Activated naive CD4-positive, alpha-beta T cell treated with anti-CD3 and anti-CD28 coated beads for 36 hours (primary cell): ENCODE measurements at places on chromosomes 3 and 15. TPM values are rescaled to one million over a fixed set of nuclear protein-coding genes. Genes with fewer than 3 reads are reported as not detected.
A peak's percentile ranks its signal among the peaks of the same experiment; 100 is the strongest.

- DNase-seq: no peak
These were observed 59.2 kb downstream of the PPM1L start for GRCh38 chr3:160815280-160815679.

- no peak for DNase-seq
These were observed 55.7 kb downstream of the IQSEC1 start for GRCh38 chr3:13017361-13018042.

DNA sequence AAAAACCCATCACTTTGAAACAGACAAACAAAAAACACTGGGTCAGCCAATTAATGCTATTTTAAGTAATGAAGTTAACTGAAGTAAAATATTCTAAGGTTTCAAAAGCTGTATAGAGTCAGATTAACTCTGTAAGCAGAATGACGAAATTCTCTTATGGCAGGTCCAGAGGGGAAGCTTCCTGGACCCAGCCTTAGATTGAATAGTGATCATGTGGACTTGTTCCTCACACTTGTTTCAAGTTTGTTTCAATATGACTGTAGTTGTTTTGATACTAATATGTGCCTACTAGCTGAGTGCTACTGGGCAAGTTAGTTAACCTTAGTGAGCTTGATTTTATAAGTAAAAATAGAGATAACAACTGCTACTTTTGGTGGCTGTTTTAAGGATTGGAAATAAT, 32.6 kb downstream of the PLS1 start:
- no peak for DNase-seq

DNA sequence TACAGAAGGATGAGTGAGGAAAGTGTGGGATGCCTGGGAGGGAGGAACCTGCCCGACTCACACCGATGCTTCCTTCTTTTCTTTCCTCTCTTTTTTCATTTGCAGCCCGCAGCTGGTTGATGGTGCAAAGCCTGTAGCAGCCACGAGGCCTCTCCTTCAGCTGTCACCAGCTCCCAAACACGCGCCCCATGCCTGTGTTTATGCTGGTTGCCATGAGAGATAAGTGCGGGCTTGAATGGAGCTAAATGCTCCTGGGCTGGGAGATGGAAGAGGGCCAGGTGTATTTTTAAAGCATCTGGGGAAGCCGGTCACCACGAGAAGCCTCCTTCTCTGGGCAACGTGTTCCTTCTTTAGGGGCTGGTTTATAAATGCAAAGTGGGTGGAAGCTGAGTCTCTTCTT, 9.3 kb downstream of the COLQ start:
- no peak for DNase-seq

DNA sequence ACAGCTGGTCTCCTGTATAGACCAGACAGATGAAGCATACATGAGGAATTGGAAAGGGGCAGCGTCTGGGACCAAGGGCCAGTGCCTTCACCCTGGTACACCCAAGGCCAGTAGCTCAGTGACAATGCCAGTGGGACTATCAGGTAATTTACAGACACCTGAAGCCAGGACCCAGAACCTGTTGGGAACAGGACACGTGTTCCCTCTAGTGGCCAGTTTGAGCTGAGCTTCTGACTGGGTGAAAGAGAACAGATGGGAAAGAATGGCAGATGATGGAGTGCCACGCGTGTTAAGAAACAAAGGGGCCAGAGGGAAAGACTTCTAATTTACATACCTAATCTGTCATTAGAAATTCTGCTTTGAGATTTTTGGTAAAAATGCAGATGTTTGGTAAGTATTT, 5.1 kb upstream of the SLC25A38 start:
- DNase-seq: peak; percentile 78

GRCh38 chr15:69275074-69275670, 23.5 kb upstream of the PAQR5 start:
- DNase-seq: no peak

DNA sequence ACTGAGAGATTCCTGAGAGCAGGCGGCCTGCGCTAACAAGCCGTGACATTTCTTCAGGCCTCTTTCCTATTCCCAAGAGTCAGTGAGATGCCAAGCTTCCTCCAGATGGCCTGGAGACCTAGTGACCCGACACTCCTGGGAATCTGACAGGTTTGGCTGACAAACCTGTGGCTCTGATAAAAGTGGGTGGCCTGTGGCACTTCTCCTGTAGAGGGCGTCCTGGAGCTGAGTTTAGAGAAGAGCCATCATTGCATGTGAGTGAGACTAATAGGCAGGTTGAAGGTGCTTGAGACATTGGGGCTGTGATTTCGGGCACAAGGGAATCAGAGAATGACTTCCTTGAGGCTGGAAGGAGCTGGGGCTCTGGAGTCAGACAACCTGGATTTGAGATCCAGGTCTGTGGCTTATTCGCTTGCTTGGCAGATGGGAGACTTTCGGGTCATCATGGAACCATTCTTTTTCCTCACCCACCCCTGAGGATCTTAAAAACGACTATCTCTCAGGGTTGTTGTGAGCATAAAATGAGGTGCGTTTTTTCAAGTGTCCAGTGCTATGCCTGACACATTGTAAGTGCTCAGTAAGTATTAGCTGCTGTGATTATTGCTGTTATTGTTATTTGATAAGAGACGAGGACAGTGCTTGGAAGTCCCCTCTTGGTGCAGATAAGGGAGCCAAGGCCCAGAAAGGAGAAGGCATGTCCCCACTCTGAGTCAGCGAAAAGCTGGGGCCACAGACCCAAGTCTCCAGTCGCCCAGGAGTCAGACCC, 77.2 kb downstream of the SCN10A start:
- DNase-seq: peak; percentile 66

GRCh38 chr3:153249906-153250305, 87.9 kb downstream of the RAP2B start:
- no peak for DNase-seq

DNA sequence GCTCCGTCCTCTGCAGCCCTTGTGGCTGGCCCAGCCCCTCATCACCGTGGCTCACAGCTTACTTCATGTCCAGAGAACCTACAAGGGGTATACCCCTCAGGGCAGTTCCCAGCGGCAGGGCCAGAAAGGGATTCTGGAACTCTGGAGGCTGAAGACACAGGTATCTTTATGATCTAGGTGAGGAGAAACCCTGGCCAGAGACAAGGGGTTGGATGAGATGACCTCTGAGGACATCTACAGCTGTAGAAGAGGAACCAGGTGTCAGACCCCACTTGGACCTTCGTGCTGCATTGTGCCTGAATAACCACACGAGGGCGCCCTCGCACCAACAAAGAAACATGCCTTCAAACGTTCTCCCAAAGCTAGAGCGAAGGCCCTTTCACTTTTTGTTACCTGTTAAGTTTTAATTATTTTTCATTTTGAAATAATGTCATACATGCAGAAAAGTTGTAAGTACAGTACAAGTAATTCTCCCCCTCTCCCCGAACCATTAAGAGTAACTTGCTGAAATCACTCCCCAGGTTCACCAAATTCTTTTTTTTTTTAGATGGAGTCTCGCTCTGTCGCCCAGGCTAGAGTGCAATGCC, 118.7 kb upstream of the SMAD3 start:
- DNase-seq: peak; percentile 85

- DNase-seq: no peak
These were observed 6.7 kb upstream of the EIF1B start for GRCh38 chr3:40302784-40303183.

GRCh38 chr3:115348412-115348811, 201.3 kb upstream of the ZBTB20 start:
- DNase-seq: no peak

- no peak for DNase-seq
These were observed 1050.8 kb downstream of the ROBO1 start for GRCh38 chr3:78717041-78717440.

- no peak for DNase-seq
These were observed 20.2 kb downstream of the CFAP91 start for GRCh38 chr3:119723022-119723421.

GRCh38 chr3:4841776-4842440, 137.3 kb upstream of the BHLHE40 start:
- DNase-seq: no peak

GRCh38 chr3:183487896-183488295, 59.5 kb upstream of the MCF2L2 start:
- DNase-seq: no peak

GRCh38 chr3:86890741-86891396, 100.1 kb downstream of the VGLL3 start:
- DNase-seq: no peak

- DNase-seq: no peak
These were observed 5.1 kb downstream of the HEMK1 start for GRCh38 chr3:50574444-50574831.

DNA sequence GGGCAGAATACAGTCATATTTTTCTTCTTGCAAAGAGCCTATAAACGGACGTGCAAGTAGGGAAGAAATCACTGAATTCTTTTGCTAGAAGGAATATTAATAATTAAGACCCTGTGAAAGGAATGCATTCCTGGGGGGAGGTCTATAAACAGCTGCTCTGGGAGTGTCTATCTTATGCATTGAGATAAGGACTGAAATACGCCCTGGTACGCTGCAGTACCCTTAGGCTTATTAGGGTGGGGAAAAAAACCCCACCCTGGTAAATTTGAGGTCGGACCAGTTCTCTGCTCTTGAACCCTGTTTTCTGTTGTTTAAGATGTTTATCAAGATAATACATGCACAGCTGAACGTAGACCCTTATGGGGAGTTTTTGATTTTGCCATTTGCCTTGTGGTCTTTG, 100.0 kb upstream of the KBTBD8 start:
- no peak for DNase-seq

DNA sequence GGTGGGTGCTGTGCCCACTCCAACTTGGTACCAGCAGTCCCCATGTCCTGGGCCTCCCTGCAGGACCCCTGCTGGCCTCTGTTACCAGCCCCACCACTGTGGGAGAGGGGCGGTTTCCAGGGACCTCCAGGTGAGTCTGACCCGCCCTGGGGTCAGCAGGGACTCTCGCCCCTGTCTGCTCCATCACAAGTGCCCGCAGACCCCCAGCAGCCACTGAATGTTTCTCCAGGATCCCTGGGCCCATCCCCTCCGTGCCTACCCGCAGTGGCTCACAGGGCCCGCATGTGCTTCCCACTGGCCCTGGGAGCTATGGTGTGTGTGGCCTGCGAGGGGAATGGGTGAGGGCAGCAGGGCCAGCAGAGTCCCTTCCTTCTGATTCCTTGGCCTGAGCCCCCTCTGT, 9.9 kb upstream of the RHO start:
- no peak for DNase-seq

- DNase-seq: no peak
These were observed 69.6 kb upstream of the ATP10A start for GRCh38 chr15:25932696-25933095.

GRCh38 chr3:22199095-22199494, 448.1 kb upstream of the ZNF385D start:
- DNase-seq: no peak

GRCh38 chr3:73516631-73517030, 108.1 kb downstream of the PDZRN3 start:
- no peak for DNase-seq

GRCh38 chr15:73575636-73576247, 57.4 kb downstream of the NPTN start:
- no peak for DNase-seq

The SEMA5B gene
- total RNA-seq: not detected

The IGF1R gene
- 25.6 TPM for total RNA-seq

The CPLX3 gene
- total RNA-seq: not detected

The MFAP1 gene
- 28.7 TPM for total RNA-seq

The ACAN gene
- not detected for total RNA-seq

The WNT5A gene
- total RNA-seq: not detected

The IQCF5 gene
- not detected for total RNA-seq

The AADACL2 gene
- not detected for total RNA-seq

The KIF15 gene
- 45.8 TPM for total RNA-seq

The FOXB1 gene
- not detected for total RNA-seq

The RTP3 gene
- not detected for total RNA-seq

The RASL12 gene
- total RNA-seq: not detected

The NRROS gene
- 9.2 TPM for total RNA-seq
